AG10803 (cell line): ENCODE measurements at places on chromosomes 6 and 20.

GRCh38 chr6:54515713-54516112 is 207.5 kb downstream of the TINAG start:
- no peak for DNase-seq

- no peak for DNase-seq
Measured at GRCh38 chr6:42960243-42961019, at the start of gene GNMT. Gene GNMT (plus strand): TSS chr6:42960754. CDS start chr6:42960768, 14 bp downstream.

- peak; percentile 95 for DNase-seq
Measured at GRCh38 chr6:126033696-126034095, 47.4 kb downstream of the TRMT11 start.

GRCh38 chr6:10847684-10848083 is 9.3 kb upstream of the MAK start:
- no peak for DNase-seq

- DNase-seq, result no peak
Measured at GRCh38 chr6:161218222-161218621, 55.6 kb downstream of the AGPAT4 start.

GRCh38 chr6:94769197-94769596 is 808.1 kb upstream of the MANEA start:
- DNase-seq, result no peak

DNA sequence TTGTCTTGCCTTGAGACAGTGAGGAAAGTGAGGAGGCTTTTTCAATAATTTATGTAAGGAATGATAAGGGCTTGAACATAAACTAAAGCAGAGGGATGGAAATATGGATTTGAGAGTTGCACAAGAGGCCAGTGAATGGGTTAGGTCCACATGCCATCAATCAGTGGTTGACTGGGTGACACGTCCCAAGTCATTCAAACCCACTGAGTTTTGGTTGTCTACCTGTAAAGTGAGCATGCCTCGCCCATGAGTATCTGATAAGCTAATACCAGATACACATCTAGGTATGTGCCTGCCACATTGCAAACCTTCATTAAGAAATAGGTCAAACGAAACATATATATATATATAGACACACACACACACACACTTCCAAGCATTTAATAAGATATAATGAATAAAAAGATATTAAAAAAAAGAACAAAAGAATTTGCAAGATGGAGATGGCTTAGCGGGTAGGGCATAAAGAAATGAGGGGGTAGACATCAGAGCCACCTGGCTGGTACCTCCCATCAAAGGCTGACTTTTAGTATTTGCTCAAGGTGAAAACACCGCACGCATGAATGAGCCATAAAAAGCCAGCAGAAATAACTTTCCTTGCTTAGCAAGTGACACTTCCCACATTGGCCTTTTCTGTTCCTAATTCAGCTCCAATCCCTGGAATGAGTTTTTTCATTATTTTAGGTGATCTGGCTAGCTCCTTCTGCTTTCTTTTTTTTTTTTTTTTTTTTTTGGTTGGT is 109.1 kb upstream of the GGTLC1 start:
- no peak for DNase-seq

- no peak for DNase-seq
Measured at GRCh38 chr20:53834062-53834442, 236.3 kb downstream of the BCAS1 start.

DNA sequence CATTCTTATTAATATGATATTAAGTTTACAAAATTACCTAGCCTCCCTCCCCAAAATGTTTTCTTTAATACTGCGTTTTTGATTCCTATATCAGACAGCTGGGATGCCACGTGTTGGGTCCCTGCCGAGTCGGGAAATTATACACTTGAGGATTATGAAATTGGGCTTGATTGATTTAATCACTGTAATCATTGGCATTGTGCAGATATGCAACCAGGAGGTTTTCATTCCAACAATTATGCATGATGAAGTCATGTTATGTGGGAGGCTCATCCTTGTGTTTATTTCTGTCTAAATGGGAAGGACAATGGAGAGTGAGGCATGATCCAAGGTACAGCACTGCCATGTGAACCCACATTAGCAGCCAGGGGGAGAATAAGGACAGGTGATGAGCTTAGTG is 30.6 kb upstream of the RIPOR2 start:
- no peak for DNase-seq

DNA sequence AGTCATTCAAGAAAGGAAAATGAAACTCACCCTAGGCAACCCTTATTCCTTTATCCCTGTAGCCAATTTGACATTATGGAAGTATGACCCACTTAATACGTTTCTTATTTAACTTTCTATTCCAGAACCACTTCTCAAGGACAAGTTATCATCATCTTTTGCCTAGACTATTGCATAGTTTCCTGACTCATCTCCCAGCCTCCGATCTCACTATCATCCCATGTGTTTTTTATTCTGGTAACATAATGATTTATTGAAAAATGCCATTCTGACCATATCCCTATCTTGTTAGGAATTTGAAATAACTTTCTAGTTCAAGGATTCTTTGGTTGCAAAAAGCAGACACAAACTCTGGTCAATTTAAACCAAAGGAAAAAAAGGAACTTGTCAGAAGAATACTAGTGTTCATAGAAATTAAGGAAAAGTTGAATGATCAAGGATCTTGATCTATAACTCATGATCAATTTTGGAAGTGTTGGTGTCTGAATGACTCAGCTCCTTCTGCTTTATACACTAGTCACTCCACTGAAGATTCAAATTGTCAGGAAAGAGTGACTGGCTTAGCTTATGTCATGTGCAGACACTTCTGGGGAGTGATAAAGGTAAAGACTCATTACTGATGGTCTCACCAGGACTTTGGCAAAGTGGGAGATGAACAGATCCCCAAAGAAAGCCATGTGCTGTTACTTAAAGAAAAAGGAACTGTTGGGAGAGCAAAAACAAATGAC is 8.5 kb upstream of the TINAG start:
- peak; percentile 83 for DNase-seq

DNA sequence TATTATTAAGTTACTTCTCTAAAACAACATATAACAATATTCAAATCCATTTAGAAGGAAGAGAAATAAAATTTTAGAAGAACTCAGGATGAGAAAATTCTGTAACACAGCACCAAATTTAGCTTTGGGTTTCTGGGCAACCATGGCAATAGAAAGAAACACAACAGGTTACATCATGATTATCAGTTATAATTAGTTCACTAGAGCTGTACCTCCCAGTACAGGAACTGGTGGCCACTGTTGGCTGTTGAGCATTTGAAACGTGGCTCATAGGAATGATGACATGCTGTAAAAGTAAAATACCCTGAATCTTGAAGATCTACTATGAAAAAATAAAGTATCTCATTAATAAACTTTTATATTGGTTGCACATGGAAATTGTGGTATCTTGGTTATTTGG is 23.7 kb upstream of the MAP3K4 start:
- DNase-seq, result peak; percentile 26

DNA sequence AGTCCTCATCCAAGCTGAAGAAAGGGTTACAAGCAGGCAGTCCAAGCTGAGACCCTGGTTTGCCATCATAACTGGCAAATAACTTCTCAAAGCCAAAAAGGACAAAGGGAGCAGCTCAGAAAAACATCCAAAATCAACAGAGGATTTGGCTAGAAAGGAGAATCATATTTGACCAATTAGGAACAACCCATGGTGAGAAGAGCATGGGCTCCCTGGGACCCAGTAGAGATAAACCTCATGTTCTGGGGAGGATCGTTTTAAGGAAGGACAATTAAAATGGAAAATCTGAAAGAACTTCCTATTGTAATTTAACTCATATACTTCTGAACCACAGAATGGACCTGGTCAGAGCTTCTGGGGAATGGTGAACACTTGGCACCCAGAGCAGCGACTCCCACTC is 71.5 kb downstream of the PRND start:
- no peak for DNase-seq

- DNase-seq, result no peak
Measured at GRCh38 chr6:158565122-158565429, 5.2 kb downstream of the TMEM181 start.
